ENCODE measurements at places on chromosomes 6 and 20.
A peak's percentile ranks its signal among the peaks of the same experiment; 100 is the strongest.

- DNase-seq: no peak
Measured at GRCh38 chr6:84052204-84052882, 18.8 kb downstream of the MRAP2 start.

GRCh38 chr6:72890233-72890632 lies 268.4 kb downstream of the KCNQ5 start:
- peak; percentile 5 for DNase-seq

GRCh38 chr6:37554480-37554819 lies 54.8 kb upstream of the CCDC167 start:
- no peak for DNase-seq

GRCh38 chr20:12019715-12020114 lies 102.0 kb downstream of the BTBD3 start:
- no peak for DNase-seq

DNA sequence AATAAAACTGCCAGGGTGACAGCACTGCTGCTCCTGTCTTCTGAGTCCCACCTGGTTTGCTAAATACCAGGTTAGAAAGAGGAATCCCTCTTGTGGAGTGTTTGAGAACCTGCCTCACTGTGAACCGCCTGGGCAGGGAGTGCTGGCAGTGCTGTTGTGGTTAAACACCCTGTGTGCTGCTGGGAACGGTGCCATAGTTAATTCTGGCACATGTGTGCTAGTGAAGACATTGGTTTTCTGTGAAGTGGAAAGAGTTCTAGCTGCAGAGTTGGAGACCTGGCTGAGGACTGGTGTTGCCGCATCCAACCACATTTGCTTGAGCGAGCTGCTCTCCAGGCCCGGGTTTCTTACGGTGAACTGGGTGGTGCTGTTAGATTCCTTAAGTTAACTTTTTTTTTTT lies 72.7 kb downstream of the IGF2R start:
- DNase-seq: no peak

GRCh38 chr6:43934183-43934802 lies 164.3 kb downstream of the VEGFA start:
- no peak for DNase-seq

- DNase-seq: no peak
Measured at GRCh38 chr6:105326833-105327770, 75.8 kb downstream of the PREP start.

DNA sequence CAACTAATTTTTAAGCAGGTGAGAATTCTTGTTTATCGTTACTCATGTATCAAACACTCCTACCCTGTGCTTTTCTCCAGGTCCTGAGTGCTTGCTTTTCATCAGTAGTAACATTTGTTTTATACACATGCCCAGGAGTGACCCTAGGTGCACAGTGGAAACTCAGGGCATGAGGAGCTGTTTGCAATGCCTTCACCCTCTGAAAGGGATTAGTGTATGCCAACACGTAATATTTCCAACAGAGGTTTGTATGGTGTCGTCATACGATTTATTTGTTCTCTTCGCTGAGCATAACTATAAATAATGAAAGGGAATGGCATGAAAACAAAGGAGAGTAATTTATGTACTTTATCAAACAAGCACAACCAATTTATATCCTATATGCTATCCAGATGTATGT lies 537.4 kb upstream of the MMS22L start:
- no peak for DNase-seq

DNA sequence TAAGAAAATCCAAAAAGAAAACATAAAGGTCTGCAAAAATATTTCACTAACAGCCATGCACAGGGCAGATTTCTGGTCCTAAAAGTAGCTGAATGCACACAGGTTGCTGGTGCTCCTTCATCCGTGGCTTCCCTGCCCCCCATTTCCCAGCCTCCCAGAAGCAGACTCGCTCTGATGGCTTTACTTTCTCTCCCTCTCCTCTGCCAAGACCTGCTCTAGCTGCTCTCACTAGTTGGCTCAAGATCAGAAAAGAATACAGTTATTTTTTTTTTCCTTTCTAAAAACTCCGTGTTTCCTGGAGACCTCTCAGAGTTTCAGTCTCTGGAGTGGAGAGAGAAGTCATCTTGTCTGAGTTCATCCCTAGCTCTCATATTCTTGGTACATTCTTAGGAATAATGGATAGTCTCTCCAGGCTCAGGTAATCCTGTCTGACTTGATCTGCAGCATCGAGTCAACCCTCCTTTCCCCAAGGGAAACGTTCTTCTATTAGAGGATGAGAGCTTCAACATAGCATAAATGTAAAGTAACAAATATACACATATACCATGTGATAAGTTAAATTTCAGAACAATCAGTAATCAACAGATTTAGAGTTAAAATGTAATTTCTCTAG lies 214.2 kb downstream of the TBC1D7 start:
- no peak for DNase-seq

- no peak for DNase-seq
Measured at GRCh38 chr20:8464368-8464767, 332.3 kb downstream of the PLCB1 start.

- no peak for DNase-seq
Measured at GRCh38 chr6:3252369-3252768, 6.4 kb upstream of the PSMG4 start.

- no peak for DNase-seq
Measured at GRCh38 chr6:125714441-125715090, 34.9 kb upstream of the HEY2 start.

- no peak for DNase-seq
Measured at GRCh38 chr20:57868310-57868709, 158.5 kb upstream of the PMEPA1 start.

- DNase-seq: no peak
Measured at GRCh38 chr6:7846966-7847818, 63.4 kb downstream of the TXNDC5 start.

DNA sequence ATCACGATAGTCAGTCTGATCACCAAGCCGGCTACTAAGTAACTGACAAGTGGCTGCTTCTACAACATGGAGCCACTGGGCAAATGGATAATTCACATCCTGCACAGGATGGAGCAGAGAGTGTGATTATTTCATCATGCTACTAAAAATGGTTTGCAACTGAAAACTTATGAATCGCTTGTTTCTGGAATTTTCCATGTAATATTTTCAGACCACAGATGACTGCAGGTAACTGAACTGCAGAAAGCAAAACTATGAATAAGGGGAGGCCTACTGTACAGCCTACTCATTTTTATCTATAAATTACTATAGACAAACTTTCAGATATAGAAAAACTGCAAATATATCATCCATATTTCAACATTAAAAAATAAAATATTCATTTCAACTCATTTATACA lies 91.5 kb downstream of the EPB41L2 start:
- no peak for DNase-seq

DNA sequence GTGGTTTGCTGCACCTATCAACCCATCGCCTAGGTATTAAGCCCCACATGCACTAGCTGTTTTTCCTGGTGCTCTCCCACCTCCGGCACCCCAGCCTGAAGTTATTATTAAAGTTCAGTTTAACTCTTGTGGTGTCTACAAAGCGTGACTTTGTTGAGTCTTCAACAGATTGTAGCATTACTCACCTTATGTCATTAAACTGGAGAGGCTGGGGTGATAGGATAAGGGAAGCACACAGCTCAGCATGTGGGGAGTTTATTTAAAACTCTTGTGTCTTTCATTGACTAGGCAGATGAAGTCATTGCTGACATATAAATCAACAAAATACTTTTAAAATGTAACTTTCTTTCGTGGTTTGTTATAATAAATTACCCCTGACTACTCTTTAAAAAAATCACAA lies 84.7 kb upstream of the GCM1 start:
- no peak for DNase-seq

DNA sequence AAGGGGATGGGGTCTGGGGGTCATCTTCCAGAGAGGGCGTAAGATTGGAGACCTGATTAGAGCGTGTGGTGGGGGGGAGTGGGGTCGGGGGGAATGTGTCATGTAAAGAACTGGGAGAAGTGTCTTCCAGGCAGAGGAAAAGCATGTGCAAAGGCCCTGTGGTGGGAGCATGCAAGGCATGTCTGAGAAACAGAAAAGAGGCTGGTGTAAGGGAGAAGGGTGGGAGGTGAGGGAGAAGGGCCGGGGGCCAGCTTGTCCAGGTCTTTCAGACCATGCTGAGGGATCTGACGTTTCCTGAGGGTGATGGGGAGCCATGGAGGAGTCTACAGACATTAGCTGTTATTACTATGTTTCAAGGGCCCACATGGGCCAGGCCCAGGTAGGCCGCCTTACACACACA lies 30.4 kb upstream of the FKBP1A start:
- no peak for DNase-seq

- DNase-seq: no peak
Measured at GRCh38 chr20:24968278-24968800, 19.3 kb downstream of the CST7 start.

GRCh38 chr6:87628424-87628823 lies 38.5 kb downstream of the ORC3 start:
- no peak for DNase-seq

DNA sequence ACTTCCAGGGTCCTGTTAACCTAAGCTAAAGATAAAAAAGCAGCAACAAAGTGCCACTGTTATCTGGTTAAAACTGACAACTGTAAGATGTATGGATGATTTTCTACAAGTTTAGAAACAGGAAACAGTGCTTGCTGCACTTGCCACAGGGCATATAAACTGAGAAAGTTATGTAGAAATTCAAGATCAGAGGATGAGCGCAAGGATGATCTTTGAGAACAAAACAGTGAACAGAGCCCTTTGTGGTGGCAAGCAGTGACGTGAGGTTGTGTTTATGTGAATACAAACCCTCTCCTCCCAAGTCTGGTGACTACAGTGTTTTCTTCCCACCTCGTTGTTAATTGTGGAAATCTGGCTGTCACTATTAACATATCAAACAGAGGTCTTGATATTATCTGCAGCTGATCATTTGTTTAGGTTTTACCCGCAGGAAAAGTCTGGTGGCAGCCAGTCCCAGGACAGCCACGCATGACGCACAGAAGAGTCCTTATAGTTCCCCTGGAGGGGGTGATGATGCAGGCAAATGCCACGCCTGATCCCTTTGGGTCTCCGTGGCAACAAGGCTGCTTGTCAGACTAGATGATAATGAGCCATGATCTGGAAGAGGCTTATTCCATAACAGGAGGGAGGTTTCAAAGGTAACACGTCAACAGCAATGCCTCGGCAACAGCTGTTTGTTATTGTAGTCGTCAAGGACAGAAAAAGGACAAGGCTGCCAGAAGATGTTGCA lies 43.1 kb upstream of the TNFAIP3 start:
- peak; percentile 54 for DNase-seq

DNA sequence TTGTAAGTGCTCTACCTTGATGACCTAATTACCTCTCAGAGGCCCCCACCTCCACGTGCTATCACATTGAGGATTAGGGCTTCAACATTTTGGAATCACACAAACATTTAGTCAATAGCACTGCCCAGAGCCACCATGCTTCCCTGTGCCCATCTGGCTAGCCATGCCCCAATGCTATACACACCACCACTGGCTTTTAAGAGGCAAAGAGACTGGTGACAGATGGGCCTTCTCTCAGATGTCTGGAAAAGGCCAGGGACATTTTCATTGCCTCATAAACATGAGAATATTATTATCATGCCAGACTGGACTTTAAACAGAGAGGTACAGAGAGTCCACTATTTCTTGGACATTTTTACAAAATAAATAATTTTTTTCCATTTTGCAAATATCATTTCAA lies 29.8 kb downstream of the TRMT6 start:
- DNase-seq: no peak

GRCh38 chr6:17432356-17432755 lies 39.0 kb downstream of the CAP2 start:
- no peak for DNase-seq

GRCh38 chr6:133436652-133437051 lies 195.5 kb downstream of the EYA4 start:
- DNase-seq: no peak

GRCh38 chr6:55495277-55495676 lies 83.7 kb downstream of the HMGCLL1 start:
- no peak for DNase-seq

DNA sequence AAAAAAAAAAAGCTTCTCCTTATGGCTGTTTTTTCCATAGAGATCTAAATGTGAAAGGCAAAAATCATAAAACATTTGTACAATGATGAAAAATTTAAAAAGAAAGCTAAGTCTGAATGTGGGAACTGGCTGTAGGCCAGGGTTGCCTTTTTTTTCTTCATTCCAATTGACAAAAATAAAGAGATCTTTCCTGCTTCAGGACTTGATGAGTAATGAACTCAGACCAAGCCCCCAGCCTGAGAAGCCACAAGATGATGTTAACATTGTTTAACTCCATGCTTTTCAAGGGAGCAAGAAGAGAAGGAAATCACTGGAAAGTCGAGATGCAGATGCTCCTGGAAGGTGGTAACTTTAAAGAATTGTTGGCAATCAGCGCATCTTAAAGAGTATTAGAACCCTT lies 41.4 kb downstream of the TRMT6 start:
- no peak for DNase-seq

- DNase-seq: no peak
Measured at GRCh38 chr20:35561268-35561667, 19.4 kb downstream of the ERGIC3 start.

- DNase-seq: no peak
Measured at GRCh38 chr6:36888654-36889481, 3.1 kb downstream of the C6orf89 start.

- DNase-seq: no peak
Measured at GRCh38 chr20:31473331-31474096, 1.4 kb downstream of the DEFB124 start.

DNA sequence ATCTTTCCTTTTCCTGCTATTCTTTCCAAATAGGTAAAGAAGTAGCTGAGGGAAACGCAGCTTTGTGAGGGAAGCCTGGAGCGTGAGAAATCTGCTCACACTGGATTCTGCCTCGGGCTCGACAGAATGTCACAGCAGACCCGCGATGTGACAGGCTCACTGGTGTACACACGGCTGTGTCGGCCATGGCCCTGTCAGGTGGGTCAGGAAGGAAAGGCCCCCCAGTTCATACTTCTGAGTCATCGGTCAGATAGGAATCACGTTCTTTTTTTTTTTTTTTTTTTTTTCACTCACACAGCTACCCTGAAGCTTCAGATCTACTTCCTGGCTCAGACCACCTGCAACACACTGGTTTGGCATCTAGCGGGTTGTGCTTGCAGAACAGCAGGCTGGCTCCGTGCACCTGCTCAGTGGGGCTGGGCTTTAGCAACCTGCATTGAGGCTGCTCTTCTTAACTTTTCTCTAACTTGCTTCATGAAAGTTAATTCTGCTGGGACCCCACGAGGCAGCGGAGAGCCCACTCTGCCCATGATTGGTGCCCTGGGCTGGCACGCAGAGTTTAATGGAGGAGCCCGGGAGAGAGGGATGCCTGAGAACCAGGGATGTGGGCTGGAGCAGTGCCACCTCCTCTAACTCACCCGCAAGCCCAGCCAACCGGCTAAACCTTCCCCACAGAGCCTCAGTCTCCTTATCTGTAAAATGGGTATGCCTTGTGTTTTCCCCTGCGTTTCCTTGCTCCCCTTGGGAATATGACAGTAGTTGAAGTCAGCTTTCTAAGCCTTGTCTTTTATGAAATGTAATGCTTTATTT lies 61.5 kb upstream of the FNDC1 start:
- no peak for DNase-seq

- DNase-seq: no peak
Measured at GRCh38 chr20:34951252-34951651, 4.4 kb downstream of the GSS start.
